ENCODE measurements at places on chromosomes 2 and 18.

- no peak for DNase-seq
Measured at GRCh38 chr18:54094474-54094873, 130.0 kb downstream of the MBD2 start.

DNA sequence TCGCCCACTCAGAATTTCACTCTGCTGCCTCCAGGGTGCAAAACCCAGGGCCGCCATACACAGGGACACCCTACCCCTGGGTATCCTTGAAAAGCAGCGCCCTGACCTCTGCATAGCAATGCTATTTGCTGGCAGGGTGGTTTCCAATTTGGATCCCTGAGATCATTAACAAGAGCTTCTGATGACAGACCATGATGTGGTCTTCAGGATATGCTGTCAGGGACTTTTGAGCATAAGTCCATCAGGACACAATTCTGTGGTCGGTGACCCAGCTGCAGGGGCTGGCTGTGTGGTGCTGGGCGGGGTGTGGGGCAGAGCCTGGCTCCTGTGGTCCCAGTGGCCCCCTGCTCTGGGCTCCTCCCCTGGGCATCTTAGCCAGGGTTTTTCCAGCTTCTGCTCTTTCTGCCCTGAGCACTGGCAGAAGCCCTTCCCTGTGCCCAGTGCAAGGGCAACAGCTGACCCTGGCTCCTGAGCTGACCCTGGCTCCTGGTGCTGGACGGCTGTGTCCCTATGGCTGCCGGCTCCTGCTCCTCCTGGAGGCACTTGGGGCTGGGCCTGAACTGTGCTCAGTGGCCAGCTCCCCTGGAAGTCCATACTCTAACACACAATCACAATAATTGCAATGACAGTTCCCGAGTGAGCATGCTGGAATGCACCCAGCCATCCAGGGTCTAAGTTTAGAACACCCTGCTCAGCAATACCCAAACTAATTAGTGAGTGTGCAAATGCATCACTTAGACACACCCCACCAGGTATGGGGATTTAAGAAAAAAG is 271.5 kb downstream of the HDAC4 start:
- DNase-seq, result no peak

DNA sequence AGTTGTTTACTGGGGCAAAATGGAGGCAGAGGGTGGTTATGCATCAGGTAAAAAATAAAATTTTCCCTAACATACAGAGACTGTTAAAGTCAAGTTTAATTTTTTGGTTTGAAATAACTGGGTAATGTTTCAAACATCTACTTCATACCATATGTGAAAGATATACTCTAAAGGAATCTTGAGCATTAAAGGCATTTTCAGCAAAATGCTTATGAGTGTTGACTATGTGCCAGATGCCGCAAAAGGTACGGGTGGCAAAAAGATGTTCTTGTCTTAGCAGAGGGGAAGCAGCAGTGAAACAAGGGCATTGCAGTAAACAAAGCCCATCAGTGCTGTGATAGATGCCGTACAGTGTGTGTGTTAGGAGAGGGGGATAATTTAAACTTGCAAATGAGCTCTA is 263.1 kb upstream of the ID2 start:
- DNase-seq, result no peak

DNA sequence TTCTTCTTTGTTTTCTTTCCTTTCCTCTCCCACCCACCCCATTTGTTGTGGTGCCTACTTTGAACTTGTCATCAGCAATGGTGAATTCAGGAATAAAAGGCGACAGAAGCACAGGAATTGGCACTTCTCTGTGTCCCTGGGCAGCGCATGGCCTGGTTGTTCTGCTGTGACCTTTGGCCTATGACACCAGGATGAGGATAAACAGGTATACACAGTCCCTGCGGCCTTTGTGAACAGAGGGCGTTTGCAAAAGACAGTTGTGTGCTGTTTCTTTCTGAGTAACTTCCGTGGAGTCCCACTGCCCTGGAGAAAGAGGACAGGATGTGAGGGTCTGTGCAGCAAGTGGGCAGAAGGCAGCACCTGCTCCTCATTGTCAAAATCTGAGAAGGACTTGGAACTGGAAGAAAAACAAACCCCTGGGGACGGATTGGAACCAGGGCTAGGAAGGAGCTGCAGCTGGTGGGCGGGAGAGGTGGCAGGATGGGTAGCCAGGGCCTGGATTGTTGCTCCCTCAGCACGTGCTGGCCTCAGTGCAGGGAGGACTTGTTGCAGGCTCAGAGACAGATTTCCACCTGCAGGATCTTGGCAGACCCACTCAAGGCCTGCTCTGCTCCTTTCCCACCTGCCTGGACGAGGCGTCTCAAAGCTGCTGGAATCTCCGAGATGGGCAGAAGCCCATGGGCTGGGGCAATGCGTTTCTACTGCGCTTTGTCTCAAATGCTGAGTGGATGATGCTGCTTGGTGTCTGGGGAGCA is 159.5 kb downstream of the ACKR3 start:
- DNase-seq, result no peak

GRCh38 chr2:3759331-3759730 is 56.0 kb downstream of the DCDC2C start:
- DNase-seq, result no peak

DNA sequence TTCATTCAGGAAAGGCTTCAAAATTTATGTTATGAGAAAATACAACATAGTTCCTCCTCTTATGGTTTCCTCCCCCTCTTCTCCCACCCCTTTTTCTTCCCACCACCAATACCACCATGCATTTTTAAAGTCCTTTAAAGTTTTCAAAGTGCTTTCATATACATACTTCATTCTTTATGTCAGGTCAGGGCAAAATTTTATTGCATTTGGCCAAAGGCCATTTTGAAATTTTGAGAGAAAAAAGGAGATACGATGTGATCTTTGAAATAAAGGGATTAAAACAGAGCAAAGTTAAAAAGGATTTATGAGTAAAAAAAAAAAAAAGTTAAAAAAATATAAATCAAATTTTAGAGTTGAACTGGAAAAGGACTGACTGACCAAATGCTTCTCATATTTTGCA is 792.5 kb upstream of the FANCL start:
- no peak for DNase-seq

- no peak for DNase-seq
Measured at GRCh38 chr18:6624271-6624660, 105.2 kb upstream of the ARHGAP28 start.

GRCh38 chr2:99181624-99182000 is 628 bp downstream of the MRPL30 start:
- DNase-seq, result no peak

DNA sequence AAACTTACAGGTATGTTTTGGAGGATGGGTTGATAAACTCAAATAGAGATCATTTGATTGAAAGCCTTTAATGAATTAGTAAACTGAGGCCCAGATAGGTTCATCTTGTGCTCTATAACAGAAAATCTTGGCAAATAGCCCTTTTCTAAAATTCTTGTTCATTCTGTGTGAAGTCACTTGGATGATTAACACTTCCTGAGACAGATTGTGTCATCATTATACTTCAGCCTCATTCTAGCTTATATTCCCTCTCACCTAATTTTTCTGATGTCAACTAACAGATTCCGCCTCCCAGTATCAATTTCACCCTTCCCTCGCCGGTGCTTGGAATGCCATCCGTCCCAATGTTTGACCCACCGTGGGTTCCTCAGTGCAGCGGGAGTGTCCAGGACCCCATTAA is 84.2 kb upstream of the RPE start:
- DNase-seq, result no peak

- DNase-seq, result no peak
Measured at GRCh38 chr2:232477751-232478510, 9.7 kb downstream of the ECEL1 start.

All from activated CD4-positive, alpha-beta T cell treated with anti-CD3 and anti-CD28 coated beads for 1 hour (primary cell).